ENCODE measurements at places on chromosomes 1 and 21. TPM values are rescaled to one million over a fixed set of nuclear protein-coding genes. Genes with fewer than 3 reads are reported as not detected.
A peak's percentile ranks its signal among the peaks of the same experiment; 100 is the strongest.

DNA sequence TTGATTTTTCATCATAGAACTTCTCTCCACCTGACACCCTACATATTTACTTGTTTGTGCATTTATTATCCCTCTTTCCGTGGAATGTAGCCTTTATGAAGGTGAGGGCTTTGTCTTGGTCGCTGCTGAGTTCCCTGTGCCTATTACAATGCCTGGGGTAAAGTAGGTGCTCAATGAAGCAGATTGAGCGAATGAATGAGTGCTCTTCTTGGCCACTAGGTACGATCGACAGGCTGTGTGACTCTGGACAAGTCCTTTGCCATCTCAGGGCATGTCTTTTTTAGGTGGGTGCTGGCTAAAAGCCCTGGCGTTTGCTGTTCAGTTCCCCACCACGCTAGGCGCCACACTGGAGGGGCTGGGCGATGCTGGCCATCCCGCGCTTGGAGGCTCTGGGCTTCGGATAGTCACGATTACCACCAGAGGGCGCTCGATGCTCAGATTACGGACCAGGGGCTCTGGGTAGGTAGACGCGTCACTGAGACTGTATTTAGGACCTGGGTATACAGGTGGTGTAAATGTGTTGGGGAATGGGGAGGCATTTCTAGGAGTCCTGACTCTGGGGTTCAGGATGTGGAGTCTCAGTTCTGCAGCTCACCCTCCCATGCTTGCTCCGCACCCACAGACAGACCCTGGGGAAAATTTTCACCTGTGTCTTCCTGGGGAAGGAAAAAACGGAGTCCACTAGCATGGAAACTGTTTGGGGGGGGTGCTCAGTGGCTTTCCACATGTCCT lies 71.0 kb upstream of the CSF3R start:
- peak; percentile 59 for DNase-seq

GRCh38 chr21:36728371-36729111 lies 29.6 kb downstream of the SIM2 start:
- no peak for DNase-seq

Gene PLPPR4
- total RNA-seq = not detected

Gene LYPD8
- total RNA-seq = not detected

Gene ADCY10
- total RNA-seq = 0.02 TPM

Gene CD101
- total RNA-seq = not detected

Gene IL6R
- total RNA-seq = 3.5 TPM

Gene RHCE
- total RNA-seq = not detected

DNA sequence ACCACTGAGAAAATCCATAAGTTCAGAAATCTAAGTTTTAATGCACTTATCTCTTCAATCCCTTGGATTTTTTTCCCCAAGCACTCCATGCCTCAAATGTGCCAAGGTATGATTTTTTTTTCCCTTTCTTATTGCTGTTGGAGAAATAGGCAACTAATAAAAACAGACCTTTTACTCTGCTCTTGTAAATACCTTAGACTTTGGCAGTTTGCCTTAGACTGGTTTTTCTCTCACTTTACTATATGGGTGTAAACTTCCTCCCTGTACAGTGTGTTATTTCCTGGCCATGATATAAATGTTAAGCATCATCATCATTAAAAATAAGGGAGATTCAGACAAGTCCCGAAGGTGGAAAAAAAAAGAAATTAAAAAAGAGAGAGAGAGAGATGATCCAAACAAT lies 65.7 kb downstream of the LRRC8C start:
- no peak for DNase-seq

Gene MSH4
- 0.09 TPM for total RNA-seq

Gene GPX7
- total RNA-seq = 14.1 TPM

Gene TRIM67
- not detected for total RNA-seq

DNA sequence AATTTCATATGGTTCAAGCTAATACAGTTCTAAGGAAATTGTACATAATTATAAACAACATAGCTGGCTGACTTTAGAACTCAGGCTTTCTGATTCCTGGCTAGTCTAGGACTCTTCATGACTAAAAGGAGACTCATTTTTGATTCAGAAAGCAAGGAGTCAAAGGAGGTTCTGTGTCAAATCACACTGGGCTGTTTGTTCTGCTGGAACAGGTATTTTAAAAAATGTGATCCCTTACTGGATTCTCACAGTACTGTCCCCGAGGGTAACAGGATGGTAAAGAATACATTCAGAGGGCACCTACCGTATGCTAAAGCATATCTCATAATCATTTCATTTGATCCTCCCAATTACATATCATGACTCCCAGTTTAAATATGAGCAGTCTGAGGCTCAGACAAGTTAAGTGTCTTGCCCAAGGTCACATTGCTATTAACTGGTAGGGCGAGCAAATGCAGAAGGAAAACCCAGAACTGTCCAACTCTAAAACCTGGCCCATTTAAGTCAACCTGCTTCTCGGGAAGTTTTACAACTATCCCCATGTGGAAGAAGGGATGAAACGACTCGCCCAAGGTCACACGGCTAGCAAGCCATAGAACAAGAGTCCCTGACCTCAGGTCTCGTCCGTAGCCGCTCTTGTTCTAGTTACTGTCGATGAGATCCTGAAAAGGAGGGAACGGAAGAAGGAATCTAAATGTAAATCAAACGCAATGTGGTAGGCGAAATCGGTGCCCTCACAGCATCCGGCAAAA lies 675 bp downstream of the MYSM1 start:
- DNase-seq = no peak

DNA sequence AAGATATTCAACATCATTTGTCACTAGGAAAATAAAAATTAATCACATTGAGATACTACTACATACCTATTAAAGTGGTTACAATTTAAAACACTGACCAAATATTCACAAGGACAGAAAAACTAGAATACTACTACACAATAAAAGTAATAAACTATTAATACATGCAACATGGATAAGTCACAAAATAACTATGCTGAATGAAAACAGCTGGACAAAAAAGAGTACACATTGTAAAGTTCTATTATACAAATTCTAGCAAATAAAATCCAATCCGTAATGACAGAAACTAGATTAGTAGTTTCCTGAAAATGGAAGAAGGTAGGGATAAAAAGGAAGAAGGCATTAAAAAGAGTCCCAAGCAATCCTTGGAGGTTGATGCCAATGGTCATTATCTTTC lies 348.7 kb upstream of the PTBP2 start:
- DNase-seq = no peak

DNA sequence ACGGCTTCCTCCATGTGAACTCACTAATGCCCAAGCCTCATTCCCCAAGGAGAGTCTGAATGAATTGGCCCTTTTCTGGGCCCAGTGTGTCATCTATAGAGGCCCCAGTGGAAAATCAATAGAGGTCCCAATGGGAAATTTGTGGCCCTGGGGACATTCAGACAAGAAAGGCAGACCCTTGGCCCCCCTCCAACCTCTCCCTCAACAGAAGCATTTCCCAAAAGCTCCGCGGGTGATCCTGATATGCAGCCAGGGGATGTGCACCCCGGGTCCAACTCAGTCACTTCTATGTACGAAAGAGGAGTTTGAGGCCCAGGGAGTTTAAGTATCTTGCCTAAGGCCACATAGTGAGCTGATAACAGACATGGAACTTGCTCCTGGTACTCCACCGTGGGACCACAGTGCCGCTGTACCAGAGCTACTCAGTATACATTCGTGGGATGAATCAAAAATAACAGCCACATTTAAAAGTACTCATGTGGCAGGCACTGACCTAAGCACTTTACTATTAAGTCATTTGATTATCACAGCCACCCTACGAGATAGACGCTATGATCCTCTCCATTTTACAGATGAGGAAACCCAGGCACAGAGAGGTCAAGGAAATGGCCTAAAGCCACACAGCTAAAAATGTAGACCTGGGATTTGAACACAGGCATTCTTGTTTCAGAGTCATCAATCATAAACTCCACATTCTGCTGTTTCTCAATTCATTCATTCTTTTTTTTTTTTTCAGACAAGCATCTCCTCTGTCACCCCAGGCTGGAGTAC lies 8.5 kb downstream of the EPHA2 start:
- DNase-seq = no peak
